Dermis microvascular lymphatic vessel endothelial cell (primary cell): ENCODE measurements at places on chromosomes 5 and 9.

- DNase-seq, result no peak
Observed at GRCh38 chr9:104276709-104277245, 182.7 kb downstream of the SMC2 start.

DNA sequence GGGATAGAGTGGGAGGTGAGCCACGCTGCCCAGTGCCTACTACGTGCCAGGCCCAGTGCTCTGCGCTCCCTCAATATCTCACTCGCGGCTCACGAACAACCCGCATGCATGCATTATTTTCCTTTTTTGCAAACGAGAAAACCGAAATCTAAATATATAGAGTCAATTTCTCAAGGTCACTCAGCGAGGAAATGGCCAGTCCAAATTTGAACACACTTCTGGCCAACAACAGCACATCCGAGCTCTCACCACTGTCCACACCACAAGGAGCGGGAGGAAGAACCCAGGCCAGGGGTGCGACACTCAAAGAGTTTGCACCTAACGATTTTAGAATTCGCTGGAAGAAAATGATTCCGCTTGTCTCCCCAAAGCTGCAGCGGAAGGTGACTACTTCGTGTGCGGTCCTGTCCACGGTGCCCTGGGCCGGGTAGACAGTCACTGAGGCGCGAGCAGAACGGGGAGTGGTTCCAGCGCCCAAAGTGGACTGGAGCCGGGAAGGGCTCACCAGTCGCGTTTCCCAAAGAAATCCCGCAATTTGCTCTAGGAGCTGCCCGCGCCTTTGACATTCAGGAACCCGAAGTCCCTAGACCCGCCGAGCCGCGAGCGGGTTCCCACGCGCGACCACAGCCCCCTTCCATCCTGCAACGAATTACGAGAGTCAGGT is 1.1 kb upstream of the TLX3 start:
- no peak for DNase-seq

DNA sequence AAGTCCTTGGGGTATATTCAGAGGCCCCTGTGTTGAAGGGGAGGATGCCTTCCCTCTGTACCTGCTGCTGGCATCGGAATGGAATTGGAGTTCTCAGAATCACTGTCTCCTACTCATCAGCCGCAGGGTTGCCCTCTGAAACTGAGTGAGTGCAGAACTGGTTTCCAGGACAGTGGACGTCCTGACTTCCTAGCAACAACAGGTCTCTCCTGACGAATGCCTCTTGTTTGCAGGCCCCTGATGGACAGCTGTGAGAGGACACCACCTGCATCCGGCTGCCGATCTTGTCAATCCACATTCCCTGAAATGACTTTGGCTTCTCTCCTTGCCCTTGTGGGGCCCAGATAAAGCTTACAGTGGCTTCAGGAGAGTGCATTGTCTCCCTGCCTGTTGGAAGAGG is 274.5 kb downstream of the NSG2 start:
- DNase-seq, result no peak

DNA sequence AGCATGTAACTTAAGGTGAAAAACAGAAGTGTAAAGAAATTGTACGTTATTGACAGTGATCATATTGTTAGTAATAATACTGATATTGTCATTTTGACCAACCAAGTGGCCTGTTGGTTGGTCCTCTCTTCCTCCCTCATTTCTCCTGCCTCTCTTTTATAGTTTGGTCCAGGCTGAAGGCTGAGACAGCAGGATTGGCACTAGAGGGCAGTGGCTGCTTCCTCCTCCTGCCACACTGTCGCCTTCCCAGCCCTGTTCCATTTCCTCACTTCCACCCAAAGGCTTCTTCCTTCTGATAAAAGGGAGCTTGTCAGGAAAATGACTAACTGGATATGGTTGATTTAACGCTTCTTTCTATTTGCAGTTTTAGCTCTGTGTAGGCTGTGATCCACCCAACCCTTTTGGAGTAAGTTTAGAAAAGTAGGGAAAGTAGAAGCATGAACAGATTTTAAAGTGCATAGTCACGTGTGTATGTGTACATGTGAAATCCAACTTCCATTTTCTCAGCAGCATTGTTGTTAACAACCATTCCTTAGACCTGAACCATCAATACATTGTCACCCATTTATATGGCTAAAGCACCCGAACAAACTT is 35.6 kb downstream of the PTCD2 start:
- DNase-seq, result peak; percentile 62

DNA sequence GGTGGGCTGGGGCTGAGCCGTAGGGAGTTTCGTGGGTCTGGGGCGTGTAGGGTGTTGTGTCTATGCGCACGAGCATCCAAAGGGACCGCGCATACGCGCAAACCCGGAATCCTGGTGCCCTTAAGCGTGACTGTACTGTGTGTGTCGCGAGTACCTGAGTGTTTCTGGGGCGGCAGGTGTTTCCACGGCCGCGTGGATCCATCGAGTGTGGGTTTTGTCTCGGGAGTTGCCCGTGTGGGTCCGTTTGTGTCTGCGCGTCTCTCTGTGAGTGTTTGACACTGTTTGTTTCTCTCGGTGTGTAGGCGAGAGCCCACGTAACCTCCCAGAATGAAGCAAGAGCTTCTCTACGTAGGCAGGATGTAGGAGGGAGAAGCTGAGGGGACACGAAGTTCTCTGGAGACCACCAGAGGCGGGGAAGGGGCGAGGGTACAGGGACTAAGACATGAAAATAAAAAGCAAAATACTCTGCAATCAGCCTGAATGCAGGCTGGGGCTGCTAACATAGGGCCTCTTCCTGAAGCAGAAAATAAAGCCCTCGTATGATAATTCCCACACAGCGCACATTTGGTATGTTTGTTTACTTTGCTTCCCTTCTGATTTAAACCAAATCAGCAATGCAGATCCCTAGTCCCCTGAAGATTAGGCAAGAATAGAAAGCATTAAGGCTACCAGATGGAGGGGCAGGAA is 588 bp upstream of the BRINP1 start:
- DNase-seq, result no peak

DNA sequence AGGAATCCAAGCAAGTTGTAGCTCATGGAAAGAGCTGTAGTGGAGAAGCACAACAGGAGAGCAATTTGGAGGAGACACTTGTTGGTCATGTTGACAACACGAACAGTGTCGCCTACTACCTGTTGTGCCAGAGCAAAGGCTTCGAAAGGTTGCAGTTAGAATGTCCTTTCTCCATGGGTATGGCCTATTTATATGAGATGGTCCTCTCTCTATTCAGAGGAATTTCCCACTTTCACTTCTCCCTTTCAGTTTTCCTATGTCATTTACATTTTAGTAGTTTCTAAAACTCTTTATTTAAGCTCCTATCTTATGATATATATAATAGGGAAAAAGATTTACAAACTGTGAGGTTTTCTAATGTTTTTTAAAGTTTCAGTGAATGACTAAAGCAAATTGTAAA is at the start of gene IFNB1:
TSS of gene IFNB1 (minus strand) at position 162 of the 400 bp plus-strand sequence. CDS start at position 89, 73 bp downstream.
- DNase-seq, result no peak

DNA sequence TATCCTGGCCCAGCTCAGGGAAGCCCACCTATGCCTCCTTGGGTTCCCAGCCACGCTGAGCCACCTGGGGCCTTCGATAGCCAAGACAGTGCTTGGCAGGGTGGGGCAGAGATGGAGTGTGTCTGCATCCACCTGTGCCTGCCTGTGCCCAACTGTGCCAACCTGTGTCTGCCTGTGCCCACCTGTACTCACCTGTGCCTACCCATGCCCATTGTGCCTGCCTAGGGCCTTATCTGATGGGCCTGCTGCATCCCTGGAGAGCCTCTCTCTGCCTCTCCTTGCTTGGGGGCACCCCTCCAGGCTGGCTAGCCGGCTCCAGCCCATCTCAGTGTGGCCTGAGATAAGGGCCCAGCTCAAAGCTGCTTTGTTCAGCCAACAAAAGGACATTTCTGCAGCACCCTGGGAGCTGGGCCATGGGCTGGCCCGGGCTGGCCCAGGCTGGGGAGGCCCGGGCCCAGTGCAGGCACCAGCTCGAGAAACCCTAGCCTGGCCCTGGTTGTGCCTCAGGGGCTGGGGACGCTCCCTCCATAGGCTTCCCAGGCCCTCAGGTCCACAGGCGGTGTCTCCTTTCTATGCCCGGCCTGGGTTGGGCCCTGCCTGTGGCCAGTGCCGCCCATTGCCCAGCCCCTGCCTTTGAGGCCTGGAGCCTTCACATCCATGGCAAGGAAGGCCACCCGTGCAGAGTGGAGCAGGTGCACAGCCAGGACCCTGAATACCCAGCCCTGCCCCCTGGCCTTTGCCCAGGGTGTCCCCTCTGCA is 37.3 kb upstream of the NOTCH1 start:
- no peak for DNase-seq

- no peak for DNase-seq
Observed at GRCh38 chr5:84354101-84354500, 30.6 kb downstream of the EDIL3 start.

DNA sequence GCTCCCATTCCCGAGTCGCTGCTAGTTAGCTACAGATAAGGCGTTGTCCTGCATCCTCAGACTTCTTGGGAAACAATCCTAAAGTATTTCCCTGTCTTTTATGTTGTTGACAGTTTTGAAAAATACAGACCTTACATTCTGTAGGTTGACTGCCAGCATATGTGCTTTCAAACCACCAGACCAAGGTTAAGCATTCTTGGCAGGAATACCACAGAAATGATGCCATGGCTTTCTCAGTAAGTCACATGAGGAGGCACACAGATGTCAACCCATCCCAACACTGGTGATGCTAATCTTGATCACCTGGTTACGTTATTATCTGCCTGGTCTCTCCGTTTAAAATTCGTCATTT is 871 bp downstream of the GLE1 start:
- DNase-seq, result no peak

DNA sequence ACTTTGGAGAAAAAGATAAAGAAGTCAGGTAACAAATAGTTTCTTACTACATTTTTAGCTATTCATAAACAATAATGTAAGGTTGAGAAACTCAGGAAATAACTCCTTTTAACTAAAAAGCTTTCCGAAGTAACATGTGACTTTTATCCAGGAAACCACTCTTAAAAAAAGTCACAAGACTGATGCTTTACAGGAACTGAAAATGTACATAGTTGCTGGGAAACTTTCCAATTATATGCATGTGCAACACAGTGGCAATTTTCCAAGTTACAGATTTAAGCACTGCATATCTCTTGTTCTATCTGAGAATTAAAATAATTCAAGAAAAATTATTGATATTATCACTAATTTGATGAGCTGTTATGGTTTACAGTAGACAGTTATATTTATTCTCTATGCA is 105.2 kb downstream of the CDH10 start:
- no peak for DNase-seq

GRCh38 chr5:72844218-72844603 is 27.8 kb downstream of the TNPO1 start:
- no peak for DNase-seq

- no peak for DNase-seq
Observed at GRCh38 chr5:178796165-178796945, 63.4 kb upstream of the ZNF354B start.

DNA sequence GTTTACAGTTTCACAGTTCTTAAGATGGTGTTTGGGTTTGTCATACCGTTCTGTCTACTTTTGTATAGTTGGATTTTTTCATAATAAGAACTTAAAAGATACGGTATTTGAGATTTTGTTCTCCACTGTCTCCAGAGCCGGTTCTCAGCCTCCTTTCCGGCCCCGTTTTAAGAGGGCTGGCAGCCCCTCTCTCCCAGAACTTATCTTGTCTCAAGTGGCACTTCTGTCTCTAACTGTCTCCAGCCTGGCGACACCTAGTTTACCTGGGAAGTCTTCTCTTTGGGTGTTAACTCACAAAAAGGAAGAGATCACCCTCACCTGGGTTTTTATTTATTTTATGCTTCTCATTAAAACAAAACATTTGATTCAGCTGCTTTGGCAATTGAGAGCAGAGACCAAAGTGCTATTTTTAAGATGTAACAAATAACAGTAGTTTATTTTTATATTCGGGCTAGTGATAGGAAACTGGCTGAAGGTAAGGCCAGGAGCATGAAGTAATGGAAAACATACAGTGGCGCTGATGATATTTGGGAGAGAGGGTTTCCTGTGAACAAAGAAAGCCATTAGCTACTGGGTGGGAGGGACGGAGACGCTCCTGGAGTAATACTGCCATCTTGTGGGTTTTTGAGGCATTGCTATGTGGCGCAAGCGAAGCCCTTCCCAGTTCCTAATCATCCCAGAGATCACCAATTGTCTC is 48.3 kb downstream of the ACER2 start:
- DNase-seq, result peak; percentile 88

GRCh38 chr9:22107202-22108045 is 98.3 kb upstream of the CDKN2B start:
- DNase-seq, result no peak

GRCh38 chr5:5810461-5810860 is 388.0 kb downstream of the ICE1 start:
- DNase-seq, result no peak

GRCh38 chr5:68261169-68261568 is 45.6 kb downstream of the PIK3R1 start:
- DNase-seq, result no peak

- no peak for DNase-seq
Observed at GRCh38 chr9:83081010-83081409, 18.1 kb upstream of the RASEF start.

DNA sequence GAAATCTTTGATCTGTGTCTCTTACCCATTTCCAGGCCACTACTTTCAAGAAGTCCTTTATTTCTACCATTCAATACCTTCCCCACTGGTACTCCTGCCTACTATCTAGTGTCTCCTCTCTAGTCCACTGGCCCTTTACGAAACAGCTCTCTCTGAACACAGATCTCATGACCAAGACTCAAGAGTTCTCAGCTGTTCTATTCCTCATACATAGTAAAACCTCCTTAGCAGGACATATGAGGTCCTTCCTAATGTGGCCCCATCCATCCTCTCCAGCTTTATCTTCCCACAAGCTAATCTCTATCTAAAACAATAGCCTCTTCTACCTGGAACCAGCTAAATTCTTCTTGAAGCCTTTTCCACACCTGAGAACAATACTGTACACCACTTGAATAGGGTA is 2.6 kb downstream of the TEX10 start:
- DNase-seq, result no peak

DNA sequence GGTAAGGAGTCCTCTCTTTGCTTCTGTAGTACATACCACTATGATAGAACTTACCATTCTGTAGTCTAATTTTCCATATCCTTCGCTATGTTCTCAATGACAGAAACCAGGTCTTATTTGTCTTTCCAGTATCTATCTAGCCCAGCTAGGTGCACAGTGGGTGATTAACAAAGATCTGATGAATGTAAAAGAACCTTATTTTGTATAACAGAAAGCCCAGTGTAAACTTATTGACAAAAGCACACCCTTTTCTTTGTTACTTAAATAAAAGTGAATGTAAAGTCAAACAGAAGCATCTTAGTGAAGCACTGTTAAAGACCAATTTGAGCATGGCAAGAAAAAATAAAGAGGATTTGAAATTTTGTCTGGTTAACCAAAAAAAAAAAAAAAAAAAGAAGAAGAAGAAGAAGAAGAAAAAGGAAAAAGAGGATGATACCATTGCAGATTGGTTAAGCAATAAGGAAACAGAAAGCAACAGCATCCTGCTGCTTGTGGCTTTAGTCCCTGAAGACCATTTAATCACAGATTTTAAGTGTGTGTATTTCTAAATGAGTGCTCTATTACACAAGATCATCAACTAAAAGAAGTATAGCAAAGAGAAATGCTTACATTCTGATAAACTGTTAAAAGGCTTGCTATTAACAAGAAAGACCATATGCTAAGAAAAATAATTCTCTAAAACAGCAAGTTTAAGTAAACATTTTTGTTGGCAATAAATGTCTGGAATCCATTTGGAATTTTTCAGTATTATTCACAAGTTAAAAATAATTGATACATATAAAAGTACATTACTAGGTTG is 21.2 kb downstream of the MEGF9 start:
- no peak for DNase-seq

GRCh38 chr5:88676637-88677375 is 206.2 kb downstream of the MEF2C start:
- DNase-seq, result no peak

- no peak for DNase-seq
Observed at GRCh38 chr9:37550781-37551180, 25.4 kb downstream of the FBXO10 start.

GRCh38 chr5:52771343-52772039 is 16.2 kb upstream of the ITGA1 start:
- no peak for DNase-seq
